Cardiac muscle cell (in vitro differentiated cells and primary cell): ENCODE measurements at places on chromosomes 7 and 10. TPM values are rescaled to one million over a fixed set of nuclear protein-coding genes. Genes with fewer than 3 reads are reported as not detected.

DNA sequence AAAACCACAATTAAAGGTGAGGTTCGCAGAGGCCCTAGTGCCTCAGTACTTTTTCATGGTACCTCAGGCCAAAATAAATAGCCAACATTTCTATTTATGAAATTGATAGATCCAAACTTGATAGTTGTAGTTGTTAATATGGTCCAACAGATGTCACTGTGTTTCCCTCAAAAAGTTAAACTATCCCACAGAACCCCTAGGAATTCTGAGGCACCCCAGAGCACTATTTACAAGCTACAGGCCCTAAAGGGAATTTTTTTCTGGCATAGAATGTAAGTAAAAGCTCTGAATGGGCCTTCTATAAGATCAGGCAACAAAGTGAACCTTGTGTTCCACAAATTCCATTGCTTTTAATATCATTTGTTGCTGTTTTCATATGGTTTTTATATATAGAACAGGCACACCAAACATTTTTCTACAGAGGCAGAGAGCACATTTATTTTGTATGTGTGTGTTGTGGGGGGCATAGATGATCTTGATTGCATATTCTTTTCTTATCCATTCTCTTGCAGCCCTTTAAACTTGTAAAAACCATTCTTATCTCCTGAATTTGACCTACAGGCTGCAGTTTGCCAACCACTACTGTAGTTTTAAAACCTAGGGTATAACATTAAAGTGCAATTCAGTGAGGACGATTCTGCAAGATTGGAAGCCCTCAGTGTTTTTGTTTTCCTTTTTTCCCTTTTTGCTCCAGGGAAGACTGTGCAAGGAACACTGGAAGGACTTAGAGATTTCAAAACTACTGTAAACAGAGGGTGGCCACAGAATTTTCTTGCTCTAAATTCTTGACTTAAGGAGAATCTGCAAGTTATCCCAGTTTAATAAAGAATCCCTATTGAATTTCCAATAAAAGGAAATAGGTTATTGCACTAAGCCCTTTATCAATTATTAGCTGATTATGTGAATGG, 3.5 kb upstream of the ARL4A start:
- peak; percentile 54 for DNase-seq
- H3K36me3 ChIP-seq = no peaks in the 10 kb centered on the region
- no peaks in the 10 kb centered on the region for H3K27me3 ChIP-seq
- H3K4me3 ChIP-seq = no peak overlapping the region

- no peak for DNase-seq
- peak overlapping the region; percentile 99 for H3K27ac ChIP-seq
- no peaks in the 10 kb centered on the region for H3K27me3 ChIP-seq
- H3K36me3 ChIP-seq = no peaks in the 10 kb centered on the region
- peak overlapping the region; percentile 99 for H3K4me3 ChIP-seq
These were observed 1.2 kb downstream of the MAPK8 start for GRCh38 chr10:48307711-48308018.

DNA sequence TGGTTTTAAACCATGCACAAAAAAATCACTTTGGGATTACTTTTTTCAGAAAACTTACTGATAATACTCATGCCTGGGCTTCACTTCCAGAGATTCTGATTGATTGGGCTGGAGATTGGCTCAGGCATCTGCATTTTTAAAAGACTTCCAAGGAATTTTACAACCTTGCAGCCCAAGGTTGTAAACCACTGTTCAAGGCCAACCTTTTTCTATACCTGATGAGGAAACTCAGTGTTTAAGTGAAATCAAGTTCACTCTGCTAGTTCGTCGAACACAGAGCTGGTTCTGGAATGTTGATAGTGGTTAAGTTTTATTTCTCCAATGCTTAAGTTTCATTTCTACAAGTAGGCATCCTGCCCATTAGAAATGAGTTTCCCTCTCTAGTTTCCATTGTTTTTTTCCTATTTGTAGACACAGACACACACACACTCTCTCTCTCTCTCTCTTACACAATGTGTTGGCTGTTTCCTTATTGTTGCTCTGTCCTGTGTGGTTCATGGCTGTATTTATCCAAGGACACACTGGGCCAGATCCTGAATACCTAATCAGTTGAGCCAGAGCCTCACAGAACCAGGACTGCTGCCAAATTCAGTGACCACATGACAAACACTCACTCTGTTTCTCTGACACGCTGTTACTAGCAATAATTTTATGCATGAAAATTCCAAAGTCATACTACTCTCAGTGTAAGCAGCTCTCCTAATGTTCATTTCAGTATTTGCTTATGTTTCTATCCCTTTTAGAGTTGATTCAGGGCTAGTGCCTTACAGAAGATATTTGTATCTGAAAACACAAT, 3.7 kb upstream of the IFIT1B start:
- H3K27me3 ChIP-seq = no peaks in the 10 kb centered on the region
- H3K27ac ChIP-seq = peak overlapping the region; percentile 21

Gene GPC2
- 37.4 and 47.9 TPM in 2 replicates for total RNA-seq

DNA sequence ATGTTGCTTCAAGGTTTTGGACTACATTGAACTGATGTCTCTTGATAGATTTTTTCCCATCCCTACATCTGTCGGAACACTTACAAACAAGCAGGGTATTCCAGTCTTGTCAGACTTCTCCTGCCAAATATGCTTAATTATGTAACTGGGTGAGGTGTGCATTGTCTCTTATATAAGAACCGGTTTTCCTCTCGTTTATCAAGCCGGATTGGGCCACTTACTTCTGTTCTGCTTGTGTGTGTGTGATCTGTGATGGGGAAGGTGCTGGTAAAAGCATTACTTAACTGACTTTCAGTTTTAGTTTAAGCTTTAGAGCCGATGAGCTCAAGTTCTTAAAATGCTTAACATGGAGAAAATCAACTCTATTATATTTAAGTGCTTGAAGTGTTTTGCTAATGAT, 57.9 kb downstream of the OTUD1 start:
- no peaks in the 10 kb centered on the region for H3K36me3 ChIP-seq
- H3K27ac ChIP-seq = no peak overlapping the region
- H3K27me3 ChIP-seq = no peaks in the 10 kb centered on the region
- H3K4me1 ChIP-seq = peaks cover 3% of the 10 kb centered on the region
- no peak for DNase-seq

GRCh38 chr10:86553639-86554038, 32.0 kb upstream of the WAPL start:
- H3K36me3 ChIP-seq = no peaks in the 10 kb centered on the region
- peaks cover 5% of the 10 kb centered on the region for H3K27me3 ChIP-seq
- H3K4me3 ChIP-seq = no peak overlapping the region
- peak; percentile 10 for DNase-seq
- no peak overlapping the region for H3K27ac ChIP-seq
- no peaks in the 10 kb centered on the region for H3K4me1 ChIP-seq

DNA sequence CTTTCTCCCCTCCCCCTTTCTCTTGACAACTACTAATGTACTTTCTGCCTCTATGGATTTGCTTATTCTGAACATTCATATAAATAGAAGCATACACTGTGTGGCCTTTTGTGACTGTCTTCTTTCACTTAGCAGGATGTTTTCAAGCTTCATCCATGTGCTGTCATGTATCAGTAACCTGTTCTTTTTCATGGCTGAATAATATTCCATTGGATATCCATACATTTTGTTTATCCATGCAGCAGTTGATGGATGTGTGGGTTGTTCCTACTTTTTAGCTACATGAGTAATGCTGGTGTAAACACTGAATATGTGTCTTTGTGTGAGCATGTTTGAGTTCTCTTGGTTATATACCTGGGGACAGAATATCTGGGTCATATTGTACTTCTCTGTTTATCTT, 107.6 kb downstream of the TRRAP start:
- H3K4me3 ChIP-seq = no peak overlapping the region
- H3K27me3 ChIP-seq = no peaks in the 10 kb centered on the region
- DNase-seq = no peak
- no peaks in the 10 kb centered on the region for H3K4me1 ChIP-seq
- no peak overlapping the region for H3K27ac ChIP-seq
- H3K36me3 ChIP-seq = peaks cover 92% of the 10 kb centered on the region

Gene HOXA7
- total RNA-seq = not detected in 2 replicates

- no peak for DNase-seq
- no peak overlapping the region for H3K27ac ChIP-seq
- H3K4me1 ChIP-seq = no peaks in the 10 kb centered on the region
- H3K36me3 ChIP-seq = peaks cover 14% of the 10 kb centered on the region
- H3K27me3 ChIP-seq = no peaks in the 10 kb centered on the region
These were observed 96.8 kb downstream of the ACTR3B start for GRCh38 chr7:152856351-152856750.

DNA sequence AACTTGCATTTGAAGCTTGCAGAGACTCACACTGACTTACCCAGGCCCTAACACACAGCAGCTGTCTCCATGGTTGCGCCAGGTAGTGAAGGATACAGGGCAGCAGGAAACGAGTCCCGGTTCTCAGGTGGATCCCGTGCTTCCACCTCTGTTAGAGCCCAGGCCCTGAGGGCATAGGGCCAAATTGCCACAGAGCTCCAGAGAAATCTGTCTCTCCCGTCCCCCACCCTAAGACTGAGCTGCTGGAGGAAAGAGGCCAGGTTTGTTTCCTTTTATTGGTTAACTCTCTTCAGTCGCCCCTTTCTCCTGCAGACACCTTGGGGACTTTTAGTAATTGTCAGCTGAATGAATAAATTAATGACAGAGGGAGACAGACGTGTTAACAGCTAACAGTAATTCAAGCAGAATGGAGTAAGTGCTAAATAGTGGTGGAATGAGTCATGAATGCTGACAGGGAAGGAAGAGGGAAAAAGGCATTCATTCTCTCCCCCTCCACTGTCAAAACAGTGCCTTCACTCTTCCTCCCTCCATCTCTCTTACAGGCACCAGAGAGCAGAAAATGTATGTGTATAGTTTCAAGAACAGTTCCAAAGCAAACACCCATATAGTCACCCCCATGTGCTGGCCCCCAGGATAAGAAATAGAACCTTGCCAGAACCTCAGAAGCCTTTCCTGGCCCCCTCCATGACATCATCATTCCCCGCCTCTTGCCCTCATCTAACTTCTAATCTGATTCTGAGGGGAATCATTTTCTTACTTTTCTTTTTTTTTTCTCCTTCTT, 16.8 kb upstream of the DLG5 start:
- peak; percentile 83 for DNase-seq
- H3K4me3 ChIP-seq = no peak overlapping the region
- peaks cover 3% of the 10 kb centered on the region for H3K4me1 ChIP-seq
- no peaks in the 10 kb centered on the region for H3K27me3 ChIP-seq

DNA sequence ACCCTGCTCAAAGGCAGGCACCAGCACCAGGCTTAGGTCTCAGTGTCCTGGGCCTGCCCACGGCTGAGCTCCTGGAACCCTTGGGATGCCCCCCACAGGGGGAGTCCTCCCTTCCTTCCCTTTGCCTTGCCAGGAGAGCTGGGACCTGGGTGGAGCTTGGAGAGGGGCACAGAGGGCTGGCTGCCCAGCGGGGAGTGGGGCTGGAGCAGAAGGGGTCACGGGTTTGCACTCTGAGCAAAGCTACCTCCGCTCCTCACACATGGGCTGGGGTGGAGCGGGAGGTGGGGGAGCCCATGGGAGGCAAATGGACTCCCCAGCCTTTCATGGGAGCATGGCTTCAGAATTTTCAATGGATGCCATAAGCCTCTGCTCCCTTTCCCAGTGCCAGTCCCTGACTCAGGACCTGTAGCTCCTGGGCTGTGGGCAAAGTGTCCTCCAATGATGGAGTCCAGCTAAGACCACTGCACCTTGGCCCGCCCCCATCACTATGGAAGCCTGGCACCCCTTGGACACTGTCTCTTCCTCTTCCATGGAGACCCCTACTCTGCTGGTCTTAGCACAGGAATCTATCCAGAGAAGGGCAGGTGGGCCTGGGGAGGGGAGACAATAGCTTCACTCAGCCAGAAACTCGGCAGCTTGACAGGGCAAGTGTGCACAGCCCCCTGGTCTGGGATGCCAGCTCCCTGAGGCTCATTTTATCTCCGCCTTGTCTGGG, 39.9 kb downstream of the LDB3 start:
- H3K4me3 ChIP-seq = no peak overlapping the region
- DNase-seq = no peak
- peaks cover 10% of the 10 kb centered on the region for H3K4me1 ChIP-seq

- H3K27ac ChIP-seq = no peak overlapping the region
- H3K27me3 ChIP-seq = peaks cover 20% of the 10 kb centered on the region
- DNase-seq = peak; percentile 60
- no peaks in the 10 kb centered on the region for H3K36me3 ChIP-seq
- H3K4me3 ChIP-seq = peak overlapping the region; percentile 40
These were observed 13.1 kb downstream of the IFT22 start for GRCh38 chr7:101308245-101309085.

DNA sequence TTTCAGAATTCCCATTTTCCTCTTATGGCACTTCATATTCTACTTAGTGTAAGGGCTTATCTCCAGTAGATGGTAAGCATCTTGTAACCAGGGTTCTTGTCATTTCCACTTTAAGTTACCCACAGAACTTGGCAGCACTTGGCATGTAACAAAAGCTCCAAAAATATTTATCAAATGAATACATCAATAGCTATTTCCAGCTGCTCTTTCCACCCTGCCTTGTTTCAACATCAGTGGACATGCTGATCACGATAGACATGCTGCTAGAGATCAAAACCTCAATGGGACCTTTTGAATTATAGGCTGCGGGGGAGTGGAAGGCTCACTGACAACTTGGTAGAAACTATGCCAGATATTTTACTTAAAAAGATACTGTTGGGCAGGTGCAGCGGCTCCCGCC, 32.9 kb downstream of the HOXA1 start:
- no peak overlapping the region for H3K27ac ChIP-seq
- H3K27me3 ChIP-seq = peaks cover 16% of the 10 kb centered on the region
- H3K36me3 ChIP-seq = no peaks in the 10 kb centered on the region

DNA sequence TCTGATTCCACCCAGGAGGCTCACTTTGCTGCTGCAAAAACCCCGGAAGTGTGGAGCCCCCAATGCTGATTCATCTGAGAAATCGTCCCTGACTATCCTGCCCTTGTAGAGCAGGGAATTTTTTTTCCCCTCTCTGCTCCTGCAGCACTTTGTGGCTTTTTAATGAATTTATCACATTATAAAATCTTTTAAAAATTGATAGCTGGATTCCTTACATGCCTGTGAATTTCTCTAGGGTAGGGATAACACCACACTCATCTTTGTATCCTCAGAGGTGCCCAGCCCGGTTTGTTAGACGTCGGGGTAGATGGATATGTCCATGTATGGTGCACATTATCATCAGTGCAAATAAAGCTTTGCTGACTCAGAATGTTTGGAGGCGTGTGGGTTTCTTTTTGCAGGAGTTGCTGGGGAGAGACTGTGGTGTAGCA, 185.7 kb downstream of the STK31 start:
- H3K4me1 ChIP-seq = peaks cover 7% of the 10 kb centered on the region
- H3K36me3 ChIP-seq = no peaks in the 10 kb centered on the region
- peak; percentile 38 for DNase-seq
- no peak overlapping the region for H3K27ac ChIP-seq

DNA sequence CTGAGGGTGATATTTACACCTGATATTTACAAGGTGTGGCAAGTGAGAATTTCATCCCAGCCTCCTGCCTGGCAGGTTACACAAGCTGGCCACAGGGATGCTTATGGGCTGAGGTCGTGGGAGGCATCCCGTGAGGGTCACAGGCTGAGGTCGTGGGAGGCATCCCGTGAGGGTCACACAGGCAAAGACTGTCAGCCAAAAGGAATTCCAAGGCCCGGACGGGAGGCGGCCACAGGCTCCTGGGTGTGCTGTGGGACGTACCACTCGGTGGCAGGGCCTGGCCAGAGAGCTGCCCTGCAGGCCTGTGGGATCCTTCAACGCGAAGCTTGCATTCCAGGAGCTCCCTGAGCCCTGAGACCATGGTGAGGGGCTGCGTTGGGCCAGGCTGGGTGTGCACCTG, 460.6 kb downstream of the DNAJB6 start:
- H3K27me3 ChIP-seq = no peaks in the 10 kb centered on the region
- H3K4me1 ChIP-seq = no peaks in the 10 kb centered on the region
- H3K27ac ChIP-seq = no peak overlapping the region
- DNase-seq = no peak
- no peaks in the 10 kb centered on the region for H3K36me3 ChIP-seq

Gene UNC5B
- 112 and 172 TPM in 2 replicates for total RNA-seq
